ENCODE measurements at places on chromosomes 12 and 14.

DNA sequence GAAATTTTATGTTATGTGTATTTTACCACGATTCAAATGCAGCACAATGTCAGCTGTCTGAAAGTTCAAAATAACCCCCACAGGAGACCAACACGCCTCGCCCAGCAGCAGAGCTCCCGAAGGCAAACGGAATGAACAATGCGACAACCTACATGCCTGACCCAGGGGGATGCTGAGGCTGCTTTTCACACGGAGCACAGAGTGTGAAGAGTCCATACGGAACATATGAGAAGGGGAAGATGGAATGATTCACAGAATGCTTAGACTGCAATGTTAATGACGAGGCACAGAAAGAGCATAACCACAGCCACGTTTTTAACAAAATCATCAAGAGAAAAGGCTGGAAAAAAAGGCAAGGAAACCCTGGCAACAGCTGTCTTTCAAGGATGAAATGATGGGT lies 22.6 kb downstream of the ZFYVE21 start:
- no peak for DNase-seq

GRCh38 chr12:2336409-2336829 lies 283.6 kb downstream of the CACNA1C start:
- no peak for DNase-seq

DNA sequence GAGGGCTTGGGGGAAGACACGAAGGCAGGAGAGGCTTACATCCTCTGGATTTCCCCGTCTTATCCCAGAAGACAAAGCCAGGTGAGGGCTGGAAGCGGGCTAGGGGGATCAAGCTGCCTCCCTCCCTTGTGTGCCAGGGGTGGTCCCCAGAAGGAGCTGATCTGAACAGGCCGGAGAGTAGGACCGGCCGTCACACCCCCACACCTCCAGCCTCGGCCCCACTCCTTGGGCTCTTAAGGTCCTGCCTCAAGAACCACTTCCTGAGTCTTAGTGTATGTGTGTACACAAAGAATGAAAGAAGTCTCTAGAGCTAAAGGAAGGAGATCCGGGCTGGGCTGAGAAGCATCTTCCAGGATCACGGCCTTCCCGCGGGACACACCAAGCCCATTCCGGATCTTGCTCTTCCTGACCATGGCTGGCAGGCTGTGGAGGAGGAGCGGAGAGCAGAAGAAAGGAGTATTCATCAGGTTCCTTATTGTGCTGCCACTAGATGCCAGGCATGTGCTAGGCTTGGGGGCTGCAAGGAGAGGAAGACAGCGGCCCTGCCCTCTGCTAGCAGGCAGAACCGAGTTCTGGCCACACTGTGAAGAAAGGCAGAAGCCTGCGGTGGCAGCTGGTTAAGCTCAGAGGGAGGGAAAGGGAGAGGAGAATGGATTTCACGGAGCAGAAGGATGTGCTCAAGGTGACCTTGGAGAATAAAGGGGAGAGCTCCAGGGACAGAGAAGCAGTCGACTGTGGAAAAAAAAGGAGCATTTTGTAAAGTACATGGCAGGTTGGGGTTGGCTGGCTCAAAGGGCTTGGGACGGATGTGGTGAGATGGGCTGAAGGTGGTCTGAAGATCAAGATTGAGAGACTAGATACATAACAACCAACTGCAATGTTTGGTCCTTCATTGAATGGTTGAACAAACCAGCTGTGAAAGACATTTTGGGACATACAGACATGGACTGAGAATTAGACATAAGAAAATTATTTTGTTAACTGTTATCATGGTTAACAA lies 1.3 kb upstream of the CD63 start:
- DNase-seq, result no peak

GRCh38 chr12:88716240-88716639 lies 136.0 kb upstream of the KITLG start:
- DNase-seq, result no peak

GRCh38 chr12:2251526-2252209 lies 198.9 kb downstream of the CACNA1C start:
- no peak for DNase-seq

DNA sequence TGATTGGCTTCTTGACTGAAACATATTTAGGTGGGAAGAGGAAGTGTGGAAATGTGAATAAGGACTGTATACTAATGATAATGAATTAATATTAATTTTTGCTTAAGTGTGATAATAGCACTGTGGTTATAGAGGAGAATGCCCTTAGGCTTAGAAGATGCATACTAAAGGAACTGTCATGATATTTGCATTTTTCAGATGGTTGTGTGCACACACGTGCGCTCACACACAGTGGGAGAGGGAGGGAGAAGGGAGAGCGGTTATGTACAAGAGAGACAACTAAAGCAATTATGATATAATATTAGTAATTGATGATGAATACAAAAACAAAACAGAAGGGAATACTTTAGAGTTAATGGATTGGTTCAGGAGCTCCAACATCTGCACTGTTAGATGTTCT lies 54.2 kb downstream of the RCOR1 start:
- DNase-seq, result no peak

- peak; percentile 73 for DNase-seq
These were observed 732 bp downstream of the SLC25A29 start for GRCh38 chr14:100305324-100306100.

DNA sequence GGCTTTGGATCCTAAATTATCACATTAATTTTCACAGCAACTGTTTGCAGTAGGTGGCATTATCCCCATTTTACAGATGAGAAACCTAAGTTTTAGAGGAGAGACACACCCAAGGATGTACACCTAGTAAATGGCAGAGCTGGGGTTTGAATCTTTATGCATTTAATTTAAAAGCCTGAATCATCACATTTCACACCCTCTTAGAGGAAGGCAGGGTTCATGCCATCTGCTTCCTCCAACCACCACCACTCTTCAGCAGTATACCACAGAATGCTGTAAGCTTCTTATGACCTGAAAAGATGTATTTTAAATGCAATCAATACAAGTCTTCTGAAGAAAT lies 90.3 kb downstream of the CRADD start:
- no peak for DNase-seq

Data from activated CD8-positive, alpha-beta memory T cell treated with anti-CD3 and anti-CD28 coated beads, Interleukin-2, amount 50 U/mL, for 48 hours (primary cell).